Activated CD8-positive, alpha-beta T cell treated with anti-CD3 and anti-CD28 coated beads, Interleukin-2, amount 10 ng/mL, durations not matched to agents 7 days and 5 days (primary cell): ENCODE measurements at places on chromosomes 1 and 21.

GRCh38 chr21:33750017-33750416 lies 107.7 kb downstream of the ITSN1 start:
- no peak for DNase-seq
- no peaks in the 10 kb centered on the region for H3K4me1 ChIP-seq
- peaks cover 2% of the 10 kb centered on the region for H3K27me3 ChIP-seq
- no peak overlapping the region for H3K4me3 ChIP-seq

- no peaks in the 10 kb centered on the region for H3K36me3 ChIP-seq
- H3K4me1 ChIP-seq = no peaks in the 10 kb centered on the region
- no peak for DNase-seq
- no peak overlapping the region for H3K27ac ChIP-seq
Measured at GRCh38 chr1:202684716-202685115, 25.5 kb downstream of the SYT2 start.

DNA sequence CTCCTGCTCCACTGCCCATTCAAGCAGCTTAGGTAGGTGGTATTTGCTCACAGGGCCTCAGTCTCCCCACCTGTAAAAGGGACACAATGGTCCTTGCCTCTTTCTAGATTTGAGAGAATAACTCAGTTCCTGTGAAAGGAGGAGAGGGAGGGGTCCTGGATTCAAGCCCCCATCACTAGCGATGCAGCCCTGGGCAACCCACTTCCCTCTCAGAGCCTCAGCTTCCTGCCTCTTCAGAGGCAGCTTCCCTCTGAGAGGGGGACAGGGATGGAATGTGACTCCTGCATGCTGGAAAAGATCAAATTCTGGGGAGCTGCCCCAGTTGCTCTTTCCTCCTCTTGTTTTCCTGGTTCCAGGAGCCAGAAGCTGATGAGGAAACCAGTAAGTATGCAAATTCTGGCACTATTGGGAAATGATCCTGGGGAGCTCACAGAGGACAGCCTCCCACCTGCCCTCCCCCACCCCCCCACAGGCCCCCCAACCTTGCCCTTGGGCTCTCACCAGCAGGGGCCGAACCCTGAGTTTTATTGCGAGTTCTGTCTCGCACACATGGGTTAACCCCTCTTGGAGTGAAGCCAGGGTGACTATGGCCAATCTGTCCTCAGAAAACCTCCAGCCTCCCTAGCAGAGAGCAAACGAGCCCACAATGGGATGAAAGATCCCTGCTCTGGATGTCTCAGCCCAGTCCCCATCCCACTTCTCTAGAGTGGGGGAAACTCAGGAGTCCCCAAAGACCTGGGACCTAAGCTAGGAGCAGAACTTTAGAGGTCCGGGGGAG lies 11.7 kb downstream of the ZC3H12A start:
- DNase-seq = no peak
- peak overlapping the region; percentile 84 for H3K27ac ChIP-seq
- no peak overlapping the region for H3K4me3 ChIP-seq
- H3K36me3 ChIP-seq = peaks cover 31% of the 10 kb centered on the region

- no peak overlapping the region for H3K27ac ChIP-seq
- no peak overlapping the region for H3K4me3 ChIP-seq
- H3K4me1 ChIP-seq = no peaks in the 10 kb centered on the region
- H3K27me3 ChIP-seq = no peaks in the 10 kb centered on the region
Measured at GRCh38 chr21:16619281-16619680, 889.5 kb downstream of the USP25 start.

DNA sequence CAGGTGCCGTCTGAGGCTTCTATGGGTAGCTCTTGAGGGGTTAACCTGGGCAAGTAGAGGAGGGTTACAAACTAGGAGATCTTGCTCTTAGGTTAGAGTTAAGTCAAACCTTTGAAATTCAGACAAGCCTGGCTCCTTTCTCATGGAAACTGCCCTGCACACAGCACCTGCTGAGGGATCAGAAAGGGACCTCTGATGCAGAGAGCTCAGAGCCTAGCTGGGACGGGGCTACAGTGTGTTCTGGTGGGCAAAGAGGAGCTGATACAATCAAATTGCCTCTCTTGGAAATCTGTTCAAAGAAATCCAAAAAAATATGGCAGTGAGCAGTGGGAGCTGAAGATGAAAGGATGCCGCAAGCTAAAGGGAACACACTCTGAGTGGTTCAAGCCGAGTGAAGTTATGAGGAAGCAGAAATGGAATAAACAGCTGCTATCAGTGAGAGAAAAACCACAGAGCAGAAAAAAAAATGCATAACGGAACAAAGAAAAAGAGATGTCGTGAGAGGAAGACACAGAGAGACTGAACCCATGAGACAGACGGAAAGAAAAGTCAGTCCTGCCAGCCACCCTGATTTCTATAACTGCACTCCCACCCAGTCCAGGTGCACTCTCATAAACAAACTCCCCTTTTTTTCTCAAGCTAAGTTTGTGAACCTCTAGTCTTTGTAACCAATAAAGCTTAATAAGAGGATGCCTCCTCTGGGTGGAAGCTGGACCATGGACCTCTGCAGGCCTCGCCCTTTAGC lies 26.6 kb downstream of the PAFAH2 start:
- peak; percentile 26 for DNase-seq
- H3K36me3 ChIP-seq = peaks cover 68% of the 10 kb centered on the region

DNA sequence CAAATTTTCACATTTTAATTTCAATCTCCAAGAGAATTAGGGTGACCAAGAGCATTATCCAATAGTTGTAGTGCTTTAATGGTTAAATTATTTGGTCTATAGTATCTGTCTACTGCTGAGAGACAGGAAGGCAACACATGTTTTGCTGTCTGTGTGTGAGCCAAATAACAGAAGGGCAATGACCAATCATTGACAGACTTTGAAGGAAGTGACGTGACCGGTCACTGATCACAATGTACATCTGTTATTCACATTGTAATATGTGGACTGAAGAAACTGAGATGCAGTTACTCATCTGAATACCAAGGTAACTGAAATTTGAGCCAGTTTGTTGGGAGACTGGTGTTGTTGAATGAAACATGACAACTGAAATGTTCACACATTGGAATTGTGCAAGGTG lies 196.7 kb downstream of the LRRC40 start:
- no peaks in the 10 kb centered on the region for H3K27me3 ChIP-seq
- H3K27ac ChIP-seq = no peak overlapping the region
- H3K36me3 ChIP-seq = no peaks in the 10 kb centered on the region
- H3K4me1 ChIP-seq = no peaks in the 10 kb centered on the region
- DNase-seq = no peak
- no peak overlapping the region for H3K4me3 ChIP-seq

DNA sequence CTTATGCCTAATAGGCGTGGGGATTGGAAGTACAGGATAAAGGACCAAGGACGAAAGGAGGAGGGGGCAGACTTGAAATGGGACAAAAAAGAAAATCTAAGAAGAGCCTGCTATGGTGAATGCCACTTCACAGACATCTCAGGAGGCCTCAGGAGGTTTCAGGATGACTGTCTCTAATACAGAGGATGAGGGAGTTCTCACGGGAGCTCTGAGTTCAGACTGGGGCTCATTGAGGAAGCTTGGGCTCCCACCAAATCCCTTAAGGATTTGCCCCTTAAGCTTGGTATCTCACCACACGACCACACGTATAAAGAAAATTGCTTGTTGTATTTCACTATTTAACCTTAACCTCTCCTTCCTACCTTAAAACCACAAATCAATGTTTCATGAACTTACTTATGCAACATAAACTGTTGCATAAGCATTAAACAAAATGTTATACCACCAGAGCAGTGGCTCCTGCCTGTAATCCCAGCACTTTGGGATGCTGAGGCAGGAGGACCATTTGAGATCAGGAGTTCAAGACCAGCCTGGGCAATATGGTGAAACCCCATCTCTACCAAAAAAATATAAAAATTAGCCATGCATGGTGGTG lies 12.4 kb downstream of the SLC30A1 start:
- no peak overlapping the region for H3K4me3 ChIP-seq
- H3K36me3 ChIP-seq = peaks cover 2% of the 10 kb centered on the region
- H3K4me1 ChIP-seq = peaks cover 6% of the 10 kb centered on the region
- DNase-seq = no peak
- no peak overlapping the region for H3K27ac ChIP-seq

- DNase-seq = no peak
- H3K36me3 ChIP-seq = no peaks in the 10 kb centered on the region
- H3K27ac ChIP-seq = no peak overlapping the region
- peaks cover 11% of the 10 kb centered on the region for H3K27me3 ChIP-seq
- peaks cover 45% of the 10 kb centered on the region for H3K4me1 ChIP-seq
- H3K4me3 ChIP-seq = no peak overlapping the region
Measured at GRCh38 chr1:153570874-153571273, 5.2 kb upstream of the S100A2 start.

GRCh38 chr1:229383961-229384360 lies 41.1 kb upstream of the CCSAP start:
- no peaks in the 10 kb centered on the region for H3K36me3 ChIP-seq
- no peaks in the 10 kb centered on the region for H3K4me1 ChIP-seq
- no peak overlapping the region for H3K27ac ChIP-seq
- peaks cover 26% of the 10 kb centered on the region for H3K27me3 ChIP-seq
- no peak for DNase-seq

DNA sequence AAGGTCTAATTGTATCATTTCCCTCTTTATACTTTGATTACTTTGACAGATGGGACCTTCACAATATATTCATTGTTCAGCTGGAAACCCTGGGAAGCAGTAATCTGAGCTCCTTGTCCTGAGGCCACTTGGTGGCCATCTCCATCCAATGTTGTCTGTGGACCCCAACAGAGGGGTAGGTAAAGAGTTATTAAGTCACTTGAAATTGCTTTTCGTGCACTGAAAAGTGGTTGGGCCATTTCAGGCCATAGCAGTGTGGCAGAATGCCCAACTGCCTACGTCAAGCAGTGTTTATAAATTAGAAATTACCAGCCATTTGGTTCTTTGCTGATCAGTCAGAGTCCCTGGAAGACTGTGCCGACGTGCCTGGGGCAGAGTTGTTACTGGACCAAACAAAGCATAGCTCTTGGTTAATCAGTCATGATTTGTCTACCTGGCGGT lies 308.3 kb upstream of the USP25 start:
- no peak for DNase-seq
- no peak overlapping the region for H3K4me3 ChIP-seq
- H3K36me3 ChIP-seq = no peaks in the 10 kb centered on the region
- no peak overlapping the region for H3K27ac ChIP-seq
- no peaks in the 10 kb centered on the region for H3K27me3 ChIP-seq

GRCh38 chr1:201941420-201942128 lies 4.8 kb downstream of the LMOD1 start:
- H3K36me3 ChIP-seq = no peaks in the 10 kb centered on the region
- DNase-seq = no peak
- no peak overlapping the region for H3K27ac ChIP-seq
- no peak overlapping the region for H3K4me3 ChIP-seq

- peaks cover 17% of the 10 kb centered on the region for H3K36me3 ChIP-seq
- peak within 1 kb of the TSS; percentile 98 for H3K4me3 ChIP-seq
- peak within 1 kb of the TSS; percentile 97 for H3K27ac ChIP-seq
- peaks cover 32% of the 10 kb centered on the region for H3K4me1 ChIP-seq
- peak; percentile 91 for DNase-seq
Measured at GRCh38 chr1:147172168-147173016, at the start of gene PRKAB2. Gene PRKAB2, minus strand, starts transcription at chr1:147172470. Its CDS starts 326 bp downstream, at chr1:147172144.

GRCh38 chr1:24999426-24999825 lies 69.3 kb upstream of the RUNX3 start:
- H3K4me1 ChIP-seq = peaks cover 89% of the 10 kb centered on the region
- no peak overlapping the region for H3K4me3 ChIP-seq
- no peaks in the 10 kb centered on the region for H3K27me3 ChIP-seq
- DNase-seq = no peak
- peaks cover 20% of the 10 kb centered on the region for H3K36me3 ChIP-seq
- peak overlapping the region; percentile 88 for H3K27ac ChIP-seq

GRCh38 chr1:150545486-150546032 lies 3.6 kb upstream of the ADAMTSL4 start:
- no peak overlapping the region for H3K4me3 ChIP-seq
- peaks cover 11% of the 10 kb centered on the region for H3K4me1 ChIP-seq
- no peak for DNase-seq
- H3K27me3 ChIP-seq = peaks cover 26% of the 10 kb centered on the region

DNA sequence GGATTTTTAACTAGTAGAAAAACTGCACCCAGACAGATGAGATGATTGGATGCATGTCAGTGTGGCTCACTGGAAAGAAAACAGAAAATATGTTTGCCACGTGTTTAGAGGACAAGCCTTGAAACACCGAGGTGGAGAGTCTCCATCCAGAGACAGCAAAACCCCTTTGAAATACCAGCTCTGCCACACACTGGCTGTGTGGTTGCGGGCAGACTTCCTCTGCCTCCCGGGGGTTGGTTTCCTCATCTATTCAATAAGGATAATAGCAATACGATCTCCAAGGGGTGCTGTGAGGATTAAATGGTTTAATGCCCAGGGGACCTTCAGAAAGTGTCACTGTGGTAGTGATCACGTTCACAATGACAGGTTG lies 67.2 kb upstream of the PARP1 start:
- no peak overlapping the region for H3K4me3 ChIP-seq
- peaks cover 6% of the 10 kb centered on the region for H3K27me3 ChIP-seq
- DNase-seq = no peak
- H3K4me1 ChIP-seq = peaks cover 8% of the 10 kb centered on the region

GRCh38 chr1:156399355-156400125 lies 30.5 kb downstream of the RHBG start:
- H3K27ac ChIP-seq = no peak overlapping the region
- no peak overlapping the region for H3K4me3 ChIP-seq
- DNase-seq = no peak
- no peaks in the 10 kb centered on the region for H3K36me3 ChIP-seq

- H3K27ac ChIP-seq = peak overlapping the region; percentile 75
- H3K4me1 ChIP-seq = peaks cover 16% of the 10 kb centered on the region
- H3K27me3 ChIP-seq = peaks cover 2% of the 10 kb centered on the region
Measured at GRCh38 chr1:154819628-154820590, 50.2 kb downstream of the KCNN3 start.

GRCh38 chr1:246617768-246618167 lies 51.5 kb downstream of the CNST start:
- H3K4me1 ChIP-seq = peaks cover 2% of the 10 kb centered on the region
- H3K27ac ChIP-seq = no peak overlapping the region
- H3K4me3 ChIP-seq = no peak overlapping the region
- no peak for DNase-seq

DNA sequence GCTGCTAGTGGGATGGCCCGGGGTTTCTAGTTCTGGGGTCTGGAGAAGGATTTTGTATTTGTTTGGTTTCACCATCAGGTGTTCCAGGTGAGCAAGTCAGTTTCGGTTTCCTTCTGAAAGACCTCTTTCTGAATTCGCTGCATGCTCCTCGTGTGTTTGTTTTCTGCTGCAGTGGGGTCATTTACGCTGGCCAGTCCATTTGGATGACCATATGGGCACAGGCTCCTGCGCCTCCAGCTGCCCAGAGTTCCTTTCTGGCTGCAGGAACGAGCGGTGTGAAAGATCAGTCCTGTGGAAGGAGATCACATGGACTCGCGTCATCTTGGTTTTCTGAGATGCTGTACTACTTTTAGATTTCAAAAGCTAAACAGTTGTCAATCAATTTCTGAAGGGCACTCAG lies 83.7 kb upstream of the GCLM start:
- H3K4me3 ChIP-seq = no peak overlapping the region
- H3K27me3 ChIP-seq = peaks cover 28% of the 10 kb centered on the region
- DNase-seq = no peak
- H3K4me1 ChIP-seq = no peaks in the 10 kb centered on the region
- H3K36me3 ChIP-seq = no peaks in the 10 kb centered on the region
